ENCODE measurements at places on chromosomes 5 and 9.

DNA sequence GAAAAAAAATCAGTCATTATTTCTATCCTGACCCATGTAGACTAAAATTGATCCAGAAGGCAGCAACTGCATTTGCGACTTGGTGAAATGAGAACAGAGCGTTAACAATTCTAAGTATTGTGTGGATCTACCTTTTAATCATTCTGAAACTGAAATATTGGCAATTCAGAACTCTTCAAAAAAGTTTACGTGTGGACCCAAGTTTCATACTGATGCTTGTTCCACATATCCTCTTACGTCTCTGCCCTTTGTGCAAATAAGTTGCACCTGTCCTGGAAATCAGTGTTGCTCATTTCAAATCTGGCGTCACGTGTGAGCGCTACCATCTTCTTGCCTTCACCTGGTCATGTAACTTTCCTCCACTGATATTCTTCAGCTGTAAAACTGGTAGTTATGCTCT lies 74.7 kb downstream of the NTRK2 start:
- no peak for DNase-seq

GRCh38 chr5:152556784-152557183 lies 151.7 kb upstream of the NMUR2 start:
- no peak for DNase-seq

GRCh38 chr5:34503379-34504253 lies 152.5 kb upstream of the RAI14 start:
- peak; percentile 32 for DNase-seq

DNA sequence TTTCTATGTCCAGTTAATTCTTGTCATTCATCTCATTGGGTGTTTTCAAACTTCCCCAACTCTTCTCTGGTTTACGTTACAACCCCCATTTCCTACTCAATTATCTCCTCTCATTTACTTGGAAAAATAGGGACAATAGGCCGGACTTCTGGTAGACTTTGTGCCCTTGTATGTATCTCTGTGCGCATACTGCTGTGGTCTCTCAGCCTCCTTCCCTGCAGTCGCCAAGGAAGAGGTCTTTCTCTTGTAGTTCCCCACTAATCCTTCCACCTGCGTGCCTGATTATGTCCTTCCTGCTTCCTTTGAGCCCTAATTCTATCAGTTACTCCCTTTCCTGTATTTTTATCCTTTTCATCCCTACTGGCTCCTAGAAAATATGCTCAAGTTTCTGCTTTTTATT lies 176.3 kb downstream of the GDNF start:
- DNase-seq: no peak

DNA sequence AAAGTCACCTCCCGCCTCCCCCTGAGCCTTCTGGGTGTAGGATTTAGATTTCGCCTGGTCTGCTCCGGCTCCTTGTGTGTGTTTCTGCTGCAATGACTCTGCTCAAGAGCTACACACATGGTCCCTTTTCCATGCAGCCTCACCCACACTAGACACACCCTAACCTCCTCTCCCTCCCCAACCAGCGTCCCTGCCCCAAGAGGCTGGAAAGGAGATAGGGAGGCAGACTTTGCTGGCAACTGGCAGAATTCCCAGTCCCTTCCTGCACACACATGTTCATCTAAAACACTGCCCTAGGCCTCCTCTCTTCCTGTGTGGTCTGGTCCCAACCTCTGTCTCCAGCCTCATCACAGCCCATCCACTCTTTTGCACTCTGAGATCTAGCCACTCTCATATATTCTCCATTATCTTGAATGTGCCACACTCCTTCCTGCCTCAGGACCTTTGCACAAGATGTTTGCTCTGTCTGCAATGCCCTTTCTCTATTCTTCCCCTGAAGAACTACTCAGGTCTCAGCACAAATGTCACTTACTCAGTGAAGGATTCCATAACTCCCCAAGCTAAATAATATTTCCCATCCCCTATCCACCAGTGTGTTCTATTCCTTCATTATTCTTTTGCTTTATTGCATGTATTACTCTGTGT lies 253.8 kb downstream of the CDK5RAP2 start:
- no peak for DNase-seq

DNA sequence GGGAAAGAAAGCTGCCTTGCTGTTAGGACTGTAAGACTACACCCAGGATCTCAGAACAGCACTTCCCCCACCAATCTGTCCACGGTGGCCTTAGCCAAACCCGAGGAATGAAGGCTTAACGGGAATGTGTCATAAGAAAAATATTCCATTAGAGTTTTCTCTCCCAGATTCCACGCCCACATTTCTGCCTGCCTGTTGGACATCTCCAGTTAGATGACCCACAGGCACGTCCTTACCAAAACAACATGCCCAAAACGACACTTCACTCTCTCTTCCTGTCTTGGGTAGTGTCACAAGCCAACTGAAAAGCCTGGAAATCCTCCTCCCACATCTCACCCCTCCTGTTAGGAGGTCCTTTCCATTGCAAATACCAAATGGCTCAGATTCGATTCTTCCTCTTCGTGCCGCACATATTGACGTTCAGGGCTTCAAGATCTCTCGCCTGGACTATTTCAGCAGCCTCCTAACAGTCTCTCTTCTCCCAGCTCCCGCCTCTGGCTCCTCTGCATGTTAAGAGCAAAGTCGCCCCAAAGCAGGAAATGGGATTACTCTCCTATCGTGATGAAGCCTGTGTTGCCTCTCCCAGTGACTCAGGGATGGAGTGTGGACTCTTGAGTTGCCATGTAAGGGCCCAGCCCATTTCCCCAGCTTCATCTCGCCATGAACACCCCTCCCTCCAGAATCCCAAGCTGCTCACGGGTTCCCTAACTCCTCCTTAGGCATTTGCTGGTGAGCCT lies 159.3 kb downstream of the NR3C1 start:
- DNase-seq: peak; percentile 94

GRCh38 chr5:141800617-141801016 lies 77.6 kb downstream of the PCDH1 start:
- DNase-seq: no peak

GRCh38 chr5:65078331-65078730 lies 309.6 kb downstream of the CWC27 start:
- DNase-seq: no peak

GRCh38 chr5:147485046-147485445 lies 24.8 kb downstream of the DPYSL3 start:
- DNase-seq: peak; percentile 48

DNA sequence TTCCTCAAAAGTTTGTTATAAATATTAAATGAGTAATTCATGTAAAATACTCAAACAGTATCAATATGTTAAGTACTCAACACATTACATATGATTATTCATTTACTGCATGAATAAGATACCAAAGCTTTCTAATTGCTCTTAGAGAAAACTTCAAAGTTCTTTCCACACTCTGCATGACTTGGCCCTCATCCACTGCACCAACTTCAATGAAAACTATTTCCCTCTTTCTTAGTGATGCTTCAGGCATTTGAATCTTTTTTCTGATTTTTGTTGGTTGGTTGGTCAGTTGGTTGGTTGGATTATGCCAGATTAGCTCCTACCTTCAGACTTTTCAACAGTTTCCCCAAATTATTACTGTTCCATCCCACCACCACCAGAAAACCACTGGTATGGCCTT lies 314.7 kb upstream of the RGMB start:
- no peak for DNase-seq

DNA sequence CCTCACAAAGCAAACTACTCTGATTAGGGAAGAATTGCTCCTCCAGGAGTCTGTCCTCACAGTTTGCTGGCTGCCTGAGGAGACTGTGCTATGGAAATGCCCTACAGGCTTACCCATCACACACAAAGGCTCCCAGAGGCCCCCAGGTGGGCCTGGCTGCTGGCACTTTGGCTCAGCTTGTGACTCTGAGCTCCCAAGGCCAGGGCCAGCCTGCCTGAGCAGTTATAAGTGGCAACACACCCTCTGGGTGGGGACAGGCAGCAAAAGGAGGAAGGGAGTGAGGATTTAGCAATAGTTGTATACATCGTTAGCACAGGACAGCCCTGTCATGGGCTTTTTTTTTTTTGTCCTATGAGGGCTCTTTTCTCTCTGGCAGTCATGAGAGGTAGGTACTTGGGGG lies 103.5 kb downstream of the DAPK1 start:
- no peak for DNase-seq

DNA sequence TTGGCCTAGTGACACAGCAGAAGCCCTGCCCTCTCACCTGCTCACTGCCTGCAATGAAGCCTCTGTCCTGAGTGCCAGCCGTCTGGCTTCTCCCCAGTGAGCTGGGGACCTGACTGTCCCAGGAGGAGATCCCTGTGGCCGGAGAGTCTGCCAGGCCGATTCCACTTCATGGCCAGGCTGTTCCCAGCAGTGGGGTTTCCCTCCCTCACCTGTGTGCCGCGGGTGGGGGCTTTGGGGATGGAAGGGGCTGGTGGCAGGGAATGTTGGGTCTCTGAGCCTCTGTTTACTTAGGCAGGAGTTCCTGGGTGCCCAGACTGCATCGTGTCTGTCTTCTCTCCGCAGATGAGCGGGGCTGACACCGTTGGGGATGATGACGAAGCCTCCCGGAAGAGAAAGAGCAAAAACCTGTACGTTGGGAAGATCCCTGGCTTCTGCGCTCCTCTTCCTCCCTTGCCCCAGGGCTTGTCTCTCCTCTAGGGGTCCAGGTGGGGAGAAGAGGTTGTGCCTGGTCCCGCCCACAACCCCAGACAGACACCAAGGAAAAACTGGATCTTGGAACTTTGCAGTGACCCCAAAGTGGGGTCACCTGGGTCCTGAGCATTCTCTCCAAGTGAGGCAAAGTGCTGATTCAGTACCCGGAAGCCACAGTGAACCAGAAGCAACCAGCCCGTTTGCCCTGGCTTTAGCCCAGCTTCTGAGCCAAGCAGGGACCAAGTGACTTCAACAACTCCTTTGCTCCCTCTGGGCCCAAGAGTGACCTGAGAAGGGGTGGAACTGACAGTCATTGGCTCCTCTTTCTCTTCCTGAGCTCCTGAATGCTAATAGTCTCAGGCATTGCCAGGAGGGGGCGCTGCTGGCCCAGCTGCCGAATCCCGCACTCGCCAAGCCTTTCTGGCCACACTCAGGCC lies 127.7 kb downstream of the RGS3 start:
- peak; percentile 56 for DNase-seq

DNA sequence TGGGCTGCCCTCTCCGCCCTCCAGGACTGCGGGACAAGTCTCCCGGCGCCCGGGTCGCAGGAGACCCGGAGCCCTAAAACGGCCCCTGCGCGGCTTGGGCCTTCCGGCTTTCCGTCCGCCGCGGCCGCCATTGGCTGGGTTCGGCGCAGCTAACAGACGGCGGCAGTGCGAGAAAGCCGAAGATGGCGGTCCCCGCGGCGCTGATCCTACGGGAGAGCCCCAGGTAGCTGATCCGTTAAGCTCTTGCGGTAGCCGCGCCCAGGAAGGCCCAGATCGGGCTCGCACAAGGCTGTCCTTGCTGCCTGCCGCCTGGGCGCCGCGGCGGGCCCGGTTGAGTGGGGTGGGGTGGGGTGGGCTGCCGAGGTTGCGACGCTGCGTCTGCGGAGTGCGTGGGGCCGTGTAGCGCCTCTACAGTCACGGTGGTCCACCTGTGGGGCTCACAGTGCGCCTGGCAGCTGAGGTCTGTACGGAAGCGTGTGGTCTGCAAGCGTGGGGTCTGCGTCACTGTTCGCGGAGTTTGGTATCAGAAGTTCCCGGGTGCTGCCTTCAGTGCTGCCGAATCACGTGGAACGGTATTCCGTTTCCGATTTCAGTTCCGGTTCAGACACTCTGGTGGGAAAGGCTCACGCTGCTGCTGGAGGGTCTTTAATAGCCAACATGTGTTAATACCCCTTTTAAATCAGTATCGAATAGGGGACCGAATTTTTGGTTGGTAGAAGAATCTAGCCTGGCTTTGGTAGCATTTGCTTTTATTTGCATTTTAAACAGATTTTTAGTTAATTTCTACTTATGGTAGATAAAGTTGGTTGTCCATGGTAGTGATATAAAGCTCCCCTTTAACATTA lies at the start of gene COMMD10:
TSS of gene COMMD10 (plus strand) at position 155 of the 845 bp plus-strand sequence.
- peak; percentile 69 for DNase-seq

DNA sequence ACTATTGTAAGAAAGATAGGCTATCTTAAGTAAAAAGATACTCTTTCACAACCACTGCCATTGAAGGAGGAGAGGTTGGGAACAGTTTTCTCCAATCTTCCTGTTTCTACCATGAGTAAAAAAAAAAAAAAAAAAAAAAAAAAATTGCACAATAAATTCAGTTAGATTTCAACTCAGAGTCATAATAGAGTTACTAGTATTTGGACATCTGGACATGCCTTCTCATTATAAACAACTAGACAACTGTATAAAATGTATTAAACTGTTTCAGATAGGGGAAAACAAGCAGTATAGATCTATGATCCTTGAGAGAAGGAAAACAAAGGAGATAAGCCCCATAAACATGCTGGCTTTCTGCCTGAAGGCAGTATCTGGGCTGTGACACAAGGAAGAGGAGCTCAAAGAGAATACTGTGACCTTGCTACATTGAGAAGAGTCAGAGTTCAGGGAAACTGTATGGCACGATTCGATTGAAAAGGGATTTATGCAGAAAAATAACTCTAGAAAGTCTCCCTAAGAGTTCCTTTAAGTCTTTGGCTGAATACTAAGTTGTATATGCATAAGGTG lies 249.2 kb upstream of the POU5F2 start:
- DNase-seq: no peak

DNA sequence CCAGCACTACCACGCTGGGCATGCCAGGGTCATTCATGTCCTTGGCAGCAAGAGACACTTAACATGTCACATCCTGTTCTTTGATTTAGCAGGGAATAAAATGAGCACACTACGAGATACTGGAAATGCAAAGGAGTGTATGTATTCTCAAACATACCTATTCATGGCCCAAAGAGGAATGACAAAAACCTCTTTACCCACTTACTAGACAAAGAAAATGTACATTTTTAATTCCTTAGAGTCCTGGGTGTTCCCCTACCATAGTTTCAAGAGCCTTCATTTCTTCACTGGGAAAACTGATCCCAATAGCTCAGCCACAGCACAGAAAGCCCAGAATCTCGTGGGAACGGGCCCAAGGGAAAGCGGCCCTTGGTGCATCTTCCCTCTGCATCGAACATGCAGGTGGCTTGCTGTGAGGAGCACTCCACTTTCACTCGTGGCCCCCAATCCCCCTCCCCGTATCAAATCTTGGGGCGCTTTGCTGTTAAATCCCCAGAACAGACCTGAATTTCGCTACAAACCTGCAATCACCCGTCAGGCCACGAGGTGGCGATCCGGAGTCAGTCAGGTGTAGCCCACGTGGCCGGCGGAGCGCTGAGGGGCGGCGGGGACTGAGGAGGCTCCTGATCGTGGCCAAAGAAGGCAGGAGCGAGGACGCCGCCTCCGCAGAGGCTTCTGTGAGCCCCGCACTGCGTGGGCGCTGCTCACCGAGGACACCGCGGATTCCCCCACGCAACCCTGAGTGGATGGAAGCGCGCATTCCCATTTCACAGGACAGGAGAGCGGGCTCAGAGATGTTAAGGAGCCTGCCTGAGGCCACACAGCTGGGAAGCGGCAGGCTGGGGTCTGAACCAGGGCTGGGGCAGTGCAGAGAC lies 91.4 kb downstream of the LMX1B start:
- DNase-seq: peak; percentile 24

Measured in astrocyte of the cerebellum (primary cell).